Fibroblast of the aortic adventitia (primary cell): ENCODE measurements at places on chromosomes 1 and 21. TPM values are rescaled to one million over a fixed set of nuclear protein-coding genes. Genes with fewer than 3 reads are reported as not detected.

CFHR1 gene
- 1.1 TPM in 1 of 2 replicates, not detected in the other for total RNA-seq

KRTAP21-2 gene
- not detected in 2 replicates for total RNA-seq

AXDND1 gene
- total RNA-seq, result 0.25 and 0.36 TPM in 2 replicates

FAM72A gene
- total RNA-seq, result 2.9 and 4.8 TPM in 2 replicates

IGFN1 gene
- under 0.01 and 0.74 TPM in 2 replicates for total RNA-seq

CYP4A11 gene
- total RNA-seq, result not detected in 2 replicates

CD247 gene
- total RNA-seq, result 0.16 and 0.18 TPM in 2 replicates

DNA sequence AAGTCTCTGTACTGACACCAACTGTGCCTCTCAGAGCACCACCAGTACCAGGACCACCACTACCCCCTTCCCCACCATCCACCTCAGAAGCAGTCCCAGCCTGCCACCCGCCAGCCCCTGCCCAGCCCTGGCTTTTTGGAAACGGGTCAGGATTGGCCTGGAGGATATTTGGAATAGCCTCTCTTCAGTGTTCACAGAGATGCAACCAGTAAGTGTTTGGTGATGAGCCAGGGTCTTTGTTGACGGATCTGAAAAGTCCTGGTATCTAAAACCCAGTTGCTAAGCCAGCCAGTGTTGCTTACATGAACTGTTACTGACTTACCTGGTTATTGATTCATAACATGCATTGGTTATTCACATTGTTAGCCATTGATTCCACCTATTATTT is 1.1 kb downstream of the C1orf56 start:
- no peak for DNase-seq

GRCh38 chr1:208089761-208090370 is 154.3 kb downstream of the PLXNA2 start:
- peak; percentile 55 for DNase-seq

GRCh38 chr1:26010825-26011224 is 10.8 kb upstream of the EXTL1 start:
- DNase-seq, result no peak

DNA sequence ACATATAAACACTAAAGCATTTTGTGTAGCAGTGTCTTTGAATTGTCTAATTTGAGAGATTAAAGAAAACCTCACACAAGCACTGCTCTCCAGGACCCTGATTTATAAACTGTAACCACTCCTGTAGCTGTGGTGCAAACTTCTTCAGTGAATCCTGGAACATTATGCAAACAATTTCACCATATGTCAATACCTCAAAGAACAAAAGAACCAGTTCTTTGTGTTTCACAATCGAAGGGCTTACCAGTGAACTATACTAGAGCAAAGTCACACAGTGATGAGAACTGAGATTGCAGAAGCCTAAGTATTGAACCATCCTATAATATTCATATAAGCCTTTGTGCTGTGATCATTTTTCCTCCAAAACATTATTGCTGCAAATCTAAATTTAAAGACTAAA is 21.5 kb downstream of the DPH5 start:
- peak; percentile 48 for DNase-seq

DNA sequence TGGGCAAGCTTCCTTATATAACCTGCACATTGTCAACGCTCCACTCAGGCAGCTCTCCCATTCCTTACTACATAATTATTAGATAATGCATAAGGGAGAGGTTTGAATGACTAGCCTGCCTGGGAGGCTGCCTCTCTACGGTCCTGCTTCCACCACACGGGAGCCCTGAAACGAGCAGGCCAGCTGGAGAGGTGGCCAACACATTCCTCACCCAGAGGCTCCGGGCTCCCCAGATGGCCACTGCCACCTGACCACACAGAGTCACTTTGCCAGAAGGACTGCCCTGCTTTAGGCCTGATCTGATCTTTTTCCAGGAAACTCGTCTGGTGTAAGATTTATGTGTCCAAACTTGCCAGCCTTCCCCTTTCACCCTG is 27.9 kb downstream of the HIVEP3 start:
- peak; percentile 65 for DNase-seq

GRCh38 chr1:200856716-200857357 is 15.9 kb upstream of the GPR25 start:
- DNase-seq, result peak; percentile 88

GRCh38 chr1:171107262-171107940 is 16.7 kb downstream of the FMO3 start:
- DNase-seq, result peak; percentile 33

- no peak for DNase-seq
Measured at GRCh38 chr1:33686551-33686950, 177.3 kb upstream of the HMGB4 start.

GRCh38 chr1:93143136-93143535 is 37.1 kb downstream of the TMED5 start:
- DNase-seq, result peak; percentile 4

DNA sequence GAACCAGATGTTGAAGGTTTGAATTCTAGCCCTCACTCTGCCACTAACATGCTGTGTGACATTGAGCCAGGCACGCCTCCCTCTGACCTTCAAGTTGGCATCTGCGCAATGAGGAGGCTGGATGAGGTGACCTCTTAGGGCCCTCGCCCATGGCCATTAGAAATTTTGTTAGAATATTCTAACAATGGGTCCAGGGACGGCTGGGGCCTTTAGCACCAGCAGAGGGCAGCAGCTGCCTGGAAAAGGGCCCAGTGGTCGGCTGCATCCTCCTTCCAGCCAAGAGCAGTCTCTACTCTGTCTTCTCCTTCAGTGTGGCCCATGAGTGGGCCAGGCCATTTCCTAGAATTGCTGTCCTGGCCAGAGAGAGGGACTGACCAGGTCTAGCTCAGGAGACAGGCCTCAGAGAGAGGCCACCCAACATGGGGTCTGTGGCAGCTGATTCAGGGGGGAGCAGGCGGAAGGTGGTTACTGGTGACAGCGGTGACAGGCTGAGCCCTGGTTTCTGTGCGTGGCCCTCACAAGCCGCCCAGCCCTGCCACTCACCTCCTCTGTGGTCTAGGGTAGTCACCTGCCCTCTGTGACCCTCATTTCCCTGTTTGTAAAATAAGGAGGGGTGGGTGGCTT is 101.3 kb upstream of the ACTL8 start:
- peak; percentile 48 for DNase-seq

GRCh38 chr1:107964336-107965109 is 457 bp downstream of the VAV3 start:
- DNase-seq, result peak; percentile 17

DNA sequence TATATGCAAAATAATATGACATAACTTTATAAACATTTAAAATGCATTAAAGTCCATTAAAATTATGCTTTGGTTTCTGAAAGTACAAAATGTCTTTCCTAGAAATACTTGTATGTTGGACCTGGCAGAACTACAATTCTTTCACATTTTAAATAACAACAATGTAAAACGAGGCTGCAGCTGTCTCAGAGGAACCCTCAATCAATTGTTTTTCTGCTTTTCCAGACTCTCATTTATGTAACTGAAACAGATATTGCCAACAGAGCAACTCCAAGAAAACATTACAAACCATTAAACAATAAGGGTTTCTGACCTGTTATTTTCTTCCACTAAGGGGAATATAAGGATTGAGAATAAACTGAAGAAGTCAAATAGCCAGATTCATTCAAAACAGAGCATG is 1193.4 kb downstream of the NCAM2 start:
- DNase-seq, result no peak

DNA sequence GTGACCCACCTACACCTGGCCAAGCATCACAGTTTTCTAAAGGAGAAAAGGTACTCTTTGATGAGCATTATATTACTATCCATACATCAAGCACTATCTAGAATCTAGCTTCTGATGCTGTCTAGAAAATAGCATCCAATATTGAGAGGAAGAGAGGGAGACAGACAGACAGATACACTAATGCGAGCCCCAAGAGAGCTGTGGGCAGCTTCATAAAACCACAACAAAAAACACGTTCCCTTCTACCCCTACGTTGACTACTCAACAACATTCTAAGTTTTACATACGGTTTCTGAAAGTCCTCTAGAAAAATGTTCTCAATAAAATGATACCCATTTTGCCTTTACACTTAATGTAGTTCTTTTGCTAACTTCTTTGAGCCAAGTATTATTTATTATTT is 221.8 kb downstream of the SLC45A1 start:
- no peak for DNase-seq
